A549 treated with dexamethasone at 1 μM for 4 hours (cell line): ENCODE measurements at places on chromosomes 6 and 20. TPM values are rescaled to one million over a fixed set of nuclear protein-coding genes. Genes with fewer than 3 reads are reported as not detected.

PGC gene
- 0.09 to 0.14 TPM (median 0.10 TPM) in 3 of 5 replicates, not detected in the others for total RNA-seq

BMP5 gene
- total RNA-seq: 0.01 to 0.04 TPM in 2 of 5 replicates, not detected in the others

SLPI gene
- total RNA-seq: 7.6 to 12.8 TPM (median 11.3 TPM) in 5 replicates

TBXT gene
- total RNA-seq: not detected in 5 replicates

PPP1R3D gene
- total RNA-seq: 2.0 to 2.9 TPM (median 2.5 TPM) in 5 replicates

CTCFL gene
- 0.02 to 0.06 TPM (median 0.03 TPM) in 4 of 5 replicates, not detected in the other for total RNA-seq
